ENCODE measurements at places on chromosomes 7 and 10.

- DNase-seq, result peak; percentile 66
Observed at GRCh38 chr10:28939281-28940157, 262.2 kb downstream of the BAMBI start.

DNA sequence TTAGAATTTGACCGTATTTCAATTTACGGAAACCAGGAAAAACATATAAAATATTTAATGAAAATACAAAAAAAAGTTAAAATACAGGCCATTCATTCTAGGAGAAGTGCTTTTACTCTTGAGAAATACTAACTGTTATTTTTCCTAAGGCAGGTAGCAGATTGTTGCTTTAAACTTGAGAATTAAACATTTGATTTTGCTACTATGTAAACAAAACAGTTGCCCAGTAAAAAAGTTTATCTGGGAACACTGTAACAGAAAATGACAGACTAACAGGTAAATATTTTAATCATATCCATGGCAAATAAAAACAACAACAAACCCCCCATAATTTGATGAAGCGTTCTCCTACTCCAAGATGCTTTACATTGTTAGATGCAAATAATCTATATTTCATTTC, 350.5 kb downstream of the CRPPA start:
- no peak for DNase-seq

- DNase-seq, result no peak
Observed at GRCh38 chr10:3775696-3776551, 9.1 kb downstream of the KLF6 start.

DNA sequence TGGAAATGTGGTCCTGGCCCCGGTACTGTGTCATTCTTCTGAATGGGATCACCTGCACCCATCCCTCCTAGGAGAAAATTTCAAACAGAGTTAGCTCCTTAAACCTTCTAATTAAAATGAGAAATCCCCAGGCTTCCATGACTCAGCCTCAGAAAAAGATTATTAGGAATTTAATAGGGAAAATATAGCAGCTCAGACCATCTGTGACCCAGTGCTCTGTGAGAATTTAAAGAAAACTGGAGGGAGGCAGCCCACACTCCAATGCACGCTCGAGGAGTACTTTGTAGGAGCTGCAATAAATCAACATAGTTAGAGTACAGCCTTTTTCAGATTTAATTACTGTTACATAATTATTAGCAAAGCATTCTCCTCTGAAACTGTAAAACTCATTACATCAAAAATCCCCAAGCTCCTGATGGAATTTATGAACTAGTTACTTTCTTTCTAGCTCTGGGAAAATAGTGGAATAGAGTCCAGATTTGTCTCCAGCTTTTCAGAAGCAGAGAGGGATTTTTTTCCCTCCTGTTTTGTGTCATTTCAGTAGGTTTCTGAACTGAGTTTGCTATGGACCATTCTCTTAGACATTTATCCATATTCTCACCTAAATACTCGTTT, 30.1 kb downstream of the NEUROD6 start:
- DNase-seq, result no peak

- no peak for DNase-seq
Observed at GRCh38 chr7:124649397-124650014, 116.1 kb downstream of the GPR37 start.

DNA sequence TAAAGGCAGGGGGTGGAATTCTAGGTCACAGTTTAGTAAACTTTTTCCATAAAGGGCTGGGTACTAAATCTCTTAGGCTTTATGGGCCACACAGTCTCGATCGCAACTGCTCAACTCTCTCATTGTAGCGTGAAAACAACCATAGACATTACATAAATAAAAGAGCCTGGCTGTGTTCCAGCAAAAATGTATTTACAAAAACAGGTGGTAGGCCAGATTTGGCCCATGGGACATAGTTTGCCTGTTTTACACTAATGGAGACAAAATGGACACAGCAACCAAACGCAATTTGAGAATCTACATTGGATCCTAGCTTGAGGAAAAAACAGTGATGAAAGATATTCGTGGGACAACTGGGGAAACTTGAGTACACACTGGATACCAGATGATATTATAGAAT, 23.2 kb upstream of the MALSU1 start:
- DNase-seq, result no peak

- DNase-seq, result no peak
Observed at GRCh38 chr10:29067161-29067560, 221.7 kb upstream of the LYZL1 start.

GRCh38 chr10:24951201-24952142, 934 bp downstream of the PRTFDC1 start:
- peak; percentile 44 for DNase-seq

GRCh38 chr7:93860261-93860660, 30.3 kb downstream of the TFPI2 start:
- no peak for DNase-seq

GRCh38 chr7:86760236-86760635, 116.5 kb downstream of the GRM3 start:
- DNase-seq, result no peak

DNA sequence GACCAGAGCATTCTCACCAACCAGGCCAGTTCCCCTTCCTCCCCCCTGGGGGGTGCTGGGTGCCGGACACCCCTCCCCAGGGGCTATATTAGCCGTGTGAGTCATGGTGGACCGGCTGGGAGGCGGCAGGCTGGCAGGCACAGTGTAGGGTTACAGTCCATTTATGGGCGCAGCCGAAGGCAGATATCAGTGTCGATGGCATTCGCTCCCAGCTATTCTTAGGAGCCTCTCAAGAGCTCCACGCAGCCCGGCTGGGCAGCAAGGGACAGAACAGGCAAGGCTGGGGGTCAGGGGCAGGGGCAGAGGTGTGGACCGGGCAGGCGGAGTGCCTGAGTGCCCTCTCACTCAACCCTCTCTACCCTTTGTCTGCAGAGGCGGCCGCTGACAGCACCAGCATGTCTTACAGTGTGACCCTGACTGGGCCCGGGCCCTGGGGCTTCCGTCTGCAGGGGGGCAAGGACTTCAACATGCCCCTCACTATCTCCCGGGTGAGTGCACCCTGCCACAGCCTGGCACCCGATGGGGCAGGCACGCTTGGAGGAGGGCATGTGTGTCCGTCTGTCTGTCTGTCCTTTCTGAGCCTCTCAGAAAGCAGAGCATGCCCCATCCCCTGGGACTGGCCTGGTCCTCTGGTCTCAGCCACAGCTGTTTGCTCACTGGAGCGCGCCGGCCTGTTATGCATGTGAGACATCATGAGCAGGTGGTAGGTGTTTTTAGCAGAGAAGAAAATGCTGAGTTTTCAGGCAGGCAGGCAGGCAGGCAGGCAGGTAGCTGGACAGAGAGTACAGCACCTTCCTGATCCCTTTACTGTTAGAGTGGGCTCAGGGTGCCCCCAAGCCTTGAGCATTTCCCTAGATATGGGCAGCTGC, at the start of gene LDB3:
TSS of gene LDB3 (plus strand) at position 215 of the 869 bp plus-strand sequence. CDS start at position 396, 181 bp downstream.
- peak; percentile 69 for DNase-seq

GRCh38 chr10:124124123-124124768, 30.8 kb upstream of the CHST15 start:
- no peak for DNase-seq

DNA sequence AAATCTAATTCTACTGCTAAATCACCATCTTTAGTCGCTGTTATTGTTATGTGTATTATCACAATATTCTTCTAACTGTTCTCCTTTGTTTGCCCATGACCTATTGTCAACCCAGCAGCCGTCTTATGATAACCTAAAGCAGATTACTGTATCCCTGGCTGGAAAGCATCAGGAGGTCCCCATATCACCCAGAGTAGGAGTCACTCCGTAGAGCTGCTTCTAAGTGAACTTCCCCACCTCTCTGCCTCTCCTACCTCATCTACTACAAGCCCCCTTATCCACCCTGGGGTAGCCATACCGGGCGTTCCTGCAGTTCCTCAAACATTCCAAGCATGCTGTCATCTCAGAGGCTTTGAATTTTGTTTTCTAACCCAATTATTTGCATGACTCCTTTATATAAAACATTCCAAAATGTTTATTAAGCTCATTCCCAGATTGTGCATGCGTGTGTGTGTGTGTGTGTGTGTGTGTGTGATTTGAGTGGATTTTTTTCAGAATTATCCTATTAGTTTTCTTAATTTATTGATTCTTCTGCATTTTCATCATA, 39.7 kb downstream of the POU6F2 start:
- no peak for DNase-seq

- no peak for DNase-seq
Observed at GRCh38 chr10:49049660-49050059, 65.7 kb downstream of the VSTM4 start.

DNA sequence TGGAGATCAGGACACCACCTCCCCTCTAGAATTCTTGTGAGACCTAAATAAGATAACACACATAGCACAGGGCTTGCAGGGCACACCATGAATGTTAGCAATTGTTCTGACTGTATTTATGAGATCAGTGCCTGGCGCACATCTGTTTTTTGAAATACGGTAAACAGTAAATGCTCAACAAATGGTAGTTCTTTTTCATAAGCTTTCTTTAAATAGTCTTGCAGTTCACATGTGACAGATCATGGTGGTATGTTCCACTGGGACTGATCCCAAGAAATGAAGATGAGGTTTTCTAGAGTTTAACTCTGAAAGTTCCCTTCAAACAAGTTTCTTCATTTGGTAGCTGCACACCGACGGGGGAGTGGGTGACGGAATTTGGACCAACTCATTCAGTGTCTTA, 34.8 kb downstream of the CREB5 start:
- no peak for DNase-seq

- no peak for DNase-seq
Observed at GRCh38 chr7:108045154-108045553, 42.2 kb upstream of the LAMB1 start.
